Hepatocyte (in vitro differentiated cells): ENCODE measurements at places on chromosomes 1 and 21.

GRCh38 chr1:177164380-177165068, at the start of gene ASTN1:
TSS of gene ASTN1 (minus strand) at chr1:177164712. CDS start at chr1:177164676, 36 bp downstream.
- peak within 1 kb of the TSS; percentile 42 for H3K4me3 ChIP-seq
- H3K27ac ChIP-seq = no peak within 1 kb of the TSS
- H3K4me1 ChIP-seq = peaks cover 10% of the 10 kb centered on the region
- no peak for DNase-seq
- H3K36me3 ChIP-seq = no peaks in the 10 kb centered on the region

DNA sequence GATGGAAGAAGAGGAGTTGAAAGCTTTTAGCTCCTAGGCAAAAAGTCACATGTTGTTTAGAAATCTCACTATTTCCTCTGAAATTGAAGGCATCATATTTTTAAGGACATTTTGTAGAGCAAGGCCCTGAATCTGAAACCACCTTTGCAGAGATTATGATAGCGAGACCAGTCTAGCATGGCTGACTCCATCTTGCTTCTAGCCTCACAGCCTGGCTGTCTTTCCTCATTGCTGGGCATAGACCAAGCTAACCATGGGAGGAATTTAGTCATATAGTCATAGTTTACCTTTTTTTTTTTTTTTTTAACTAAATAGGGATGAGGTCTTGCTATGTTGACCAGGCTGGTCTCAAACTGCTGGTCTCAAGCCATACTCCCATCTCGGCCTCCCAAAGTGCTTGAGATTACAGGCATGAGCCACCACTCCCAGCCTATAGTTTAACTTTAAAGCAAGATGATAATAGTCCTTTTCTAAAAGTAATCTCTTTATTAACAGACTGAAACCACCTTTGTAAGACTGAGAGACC, 42.2 kb upstream of the ZNF326 start:
- no peak for DNase-seq
- H3K27ac ChIP-seq = peak overlapping the region; percentile 50
- no peaks in the 10 kb centered on the region for H3K36me3 ChIP-seq
- peaks cover 16% of the 10 kb centered on the region for H3K4me1 ChIP-seq

DNA sequence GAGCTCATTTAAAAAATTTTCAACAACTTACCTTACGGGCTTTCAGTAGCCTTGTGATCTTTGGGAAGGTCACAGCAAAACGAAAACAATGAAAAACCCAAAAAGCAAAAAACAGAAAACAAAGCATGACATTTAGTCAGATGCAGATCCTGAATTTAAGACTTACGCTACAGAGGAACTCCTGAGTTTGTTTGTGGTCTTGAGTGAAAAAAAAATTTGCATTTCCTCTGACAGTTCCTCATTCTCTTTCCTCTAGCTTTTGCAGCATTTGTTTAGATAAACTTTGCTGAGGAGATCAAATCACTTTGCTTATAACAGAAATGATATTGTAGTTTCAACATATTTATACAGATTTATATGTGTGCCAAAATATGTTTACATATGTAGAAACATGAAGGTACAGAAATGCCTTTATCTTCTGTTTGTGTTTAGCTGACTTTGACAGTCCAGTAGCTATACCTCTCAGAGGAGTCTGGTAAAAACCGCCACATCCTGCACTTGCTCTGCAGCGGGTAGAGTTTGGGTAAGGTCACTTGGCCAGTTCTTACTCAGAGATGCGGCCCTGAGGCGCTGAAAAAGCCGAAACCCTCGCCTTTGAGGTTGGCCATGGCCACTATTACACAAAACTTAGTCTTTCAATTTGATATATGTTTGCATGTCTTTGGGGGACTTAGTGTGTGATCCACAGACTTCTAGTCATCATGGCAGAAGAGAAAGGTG, 142.5 kb downstream of the TNR start:
- H3K4me3 ChIP-seq = no peak overlapping the region
- DNase-seq = no peak
- peak overlapping the region; percentile 18 for H3K27ac ChIP-seq
- peaks cover 5% of the 10 kb centered on the region for H3K4me1 ChIP-seq

GRCh38 chr1:89724369-89725010, 91.6 kb downstream of the LRRC8C start:
- H3K27me3 ChIP-seq = no peaks in the 10 kb centered on the region
- H3K36me3 ChIP-seq = no peaks in the 10 kb centered on the region
- H3K27ac ChIP-seq = peak overlapping the region; percentile 25

- no peaks in the 10 kb centered on the region for H3K4me1 ChIP-seq
- H3K36me3 ChIP-seq = no peaks in the 10 kb centered on the region
- peak; percentile 26 for DNase-seq
Observed at GRCh38 chr1:115761601-115762302, 6.8 kb downstream of the CASQ2 start.

- peaks cover 12% of the 10 kb centered on the region for H3K4me1 ChIP-seq
- DNase-seq = peak; percentile 8
- H3K27me3 ChIP-seq = no peaks in the 10 kb centered on the region
- H3K36me3 ChIP-seq = no peaks in the 10 kb centered on the region
- no peak overlapping the region for H3K4me3 ChIP-seq
Observed at GRCh38 chr1:164823486-164824279, 264.7 kb downstream of the PBX1 start.

GRCh38 chr1:99456536-99456935, 189.4 kb upstream of the PALMD start:
- no peaks in the 10 kb centered on the region for H3K36me3 ChIP-seq
- no peaks in the 10 kb centered on the region for H3K4me1 ChIP-seq
- H3K27me3 ChIP-seq = no peaks in the 10 kb centered on the region
- no peak overlapping the region for H3K27ac ChIP-seq

GRCh38 chr21:31752352-31752751, 20.4 kb upstream of the SCAF4 start:
- DNase-seq = no peak
- H3K27ac ChIP-seq = no peak overlapping the region
- H3K27me3 ChIP-seq = no peaks in the 10 kb centered on the region
- no peak overlapping the region for H3K4me3 ChIP-seq
- no peaks in the 10 kb centered on the region for H3K36me3 ChIP-seq
- H3K4me1 ChIP-seq = no peaks in the 10 kb centered on the region

DNA sequence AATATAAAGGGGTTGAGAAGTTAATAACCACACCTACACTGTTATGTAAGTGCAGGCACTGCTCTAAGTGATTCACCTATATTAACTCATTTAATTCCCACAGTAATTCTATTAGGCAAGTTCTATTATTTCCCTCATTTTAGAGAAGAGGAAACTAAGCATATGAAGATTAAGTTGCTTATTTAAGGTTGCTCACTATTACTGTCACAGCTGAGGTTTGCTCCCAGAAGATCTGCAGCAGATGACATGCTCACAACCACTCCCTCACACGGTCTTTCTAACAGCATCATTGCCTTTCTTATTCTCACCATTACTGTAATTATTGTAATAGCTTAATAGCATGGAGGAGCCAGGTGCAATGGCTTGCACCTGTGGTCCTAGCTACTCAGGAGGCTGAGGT, 196.4 kb upstream of the GREM2 start:
- no peak overlapping the region for H3K4me3 ChIP-seq
- DNase-seq = no peak
- no peaks in the 10 kb centered on the region for H3K27me3 ChIP-seq
- H3K36me3 ChIP-seq = no peaks in the 10 kb centered on the region
- no peaks in the 10 kb centered on the region for H3K4me1 ChIP-seq

GRCh38 chr1:30379684-30380624, 343.4 kb downstream of the MATN1 start:
- peaks cover 21% of the 10 kb centered on the region for H3K4me1 ChIP-seq
- peak overlapping the region; percentile 67 for H3K27ac ChIP-seq
- no peaks in the 10 kb centered on the region for H3K36me3 ChIP-seq
- H3K27me3 ChIP-seq = no peaks in the 10 kb centered on the region
- H3K4me3 ChIP-seq = no peak overlapping the region

GRCh38 chr21:31886915-31887314, 14.1 kb downstream of the HUNK start:
- H3K27me3 ChIP-seq = no peaks in the 10 kb centered on the region
- DNase-seq = no peak
- H3K27ac ChIP-seq = no peak overlapping the region
- peaks cover 13% of the 10 kb centered on the region for H3K4me1 ChIP-seq

DNA sequence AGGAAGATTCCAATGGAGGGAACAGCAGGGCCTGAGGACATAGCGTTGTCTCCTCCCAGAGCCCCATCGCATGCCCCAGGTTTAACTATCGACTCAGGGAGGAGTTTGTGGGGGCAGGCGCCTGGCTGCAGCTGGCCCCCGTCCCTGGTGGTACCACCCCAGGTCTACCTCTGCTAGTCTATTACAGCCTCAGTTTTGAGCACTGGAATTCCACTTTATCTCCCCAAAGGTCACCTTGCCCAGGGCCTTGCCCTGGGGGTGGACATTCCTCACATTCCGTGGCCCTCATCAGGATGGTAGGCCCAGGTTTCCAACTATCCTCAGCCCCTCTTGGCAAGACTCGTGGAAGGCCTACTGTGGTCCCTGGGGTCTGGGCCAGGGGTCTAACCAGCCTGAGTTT, 65.4 kb upstream of the SSBP3 start:
- DNase-seq = no peak
- no peaks in the 10 kb centered on the region for H3K36me3 ChIP-seq
- no peak overlapping the region for H3K4me3 ChIP-seq
- H3K27me3 ChIP-seq = no peaks in the 10 kb centered on the region
- no peak overlapping the region for H3K27ac ChIP-seq
- peaks cover 19% of the 10 kb centered on the region for H3K4me1 ChIP-seq

DNA sequence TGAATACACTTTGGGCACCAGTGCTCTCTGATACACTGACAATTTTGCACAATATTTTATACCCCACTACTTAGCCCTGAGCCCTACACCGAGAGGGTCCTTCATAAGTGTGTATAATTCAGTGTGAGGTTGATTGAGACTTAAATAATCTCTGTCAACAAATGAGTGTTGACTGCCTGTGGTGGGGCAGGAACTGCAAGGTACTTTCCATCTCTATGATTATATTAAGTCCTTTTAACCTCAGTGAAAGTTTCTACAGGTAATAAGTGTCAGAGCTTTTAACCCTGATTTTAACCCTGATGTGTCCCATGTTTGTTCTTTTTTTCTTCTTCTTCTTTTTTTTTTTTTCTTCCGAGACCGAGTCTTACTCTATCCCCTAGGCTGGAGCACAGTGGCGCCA, 5.8 kb downstream of the CASQ1 start:
- H3K4me1 ChIP-seq = peaks cover 4% of the 10 kb centered on the region
- H3K36me3 ChIP-seq = no peaks in the 10 kb centered on the region

GRCh38 chr1:12275370-12275769, 45.5 kb downstream of the VPS13D start:
- H3K36me3 ChIP-seq = no peaks in the 10 kb centered on the region
- no peak overlapping the region for H3K4me3 ChIP-seq
- H3K27ac ChIP-seq = no peak overlapping the region
- no peaks in the 10 kb centered on the region for H3K4me1 ChIP-seq
- DNase-seq = peak; percentile 39
- no peaks in the 10 kb centered on the region for H3K27me3 ChIP-seq

DNA sequence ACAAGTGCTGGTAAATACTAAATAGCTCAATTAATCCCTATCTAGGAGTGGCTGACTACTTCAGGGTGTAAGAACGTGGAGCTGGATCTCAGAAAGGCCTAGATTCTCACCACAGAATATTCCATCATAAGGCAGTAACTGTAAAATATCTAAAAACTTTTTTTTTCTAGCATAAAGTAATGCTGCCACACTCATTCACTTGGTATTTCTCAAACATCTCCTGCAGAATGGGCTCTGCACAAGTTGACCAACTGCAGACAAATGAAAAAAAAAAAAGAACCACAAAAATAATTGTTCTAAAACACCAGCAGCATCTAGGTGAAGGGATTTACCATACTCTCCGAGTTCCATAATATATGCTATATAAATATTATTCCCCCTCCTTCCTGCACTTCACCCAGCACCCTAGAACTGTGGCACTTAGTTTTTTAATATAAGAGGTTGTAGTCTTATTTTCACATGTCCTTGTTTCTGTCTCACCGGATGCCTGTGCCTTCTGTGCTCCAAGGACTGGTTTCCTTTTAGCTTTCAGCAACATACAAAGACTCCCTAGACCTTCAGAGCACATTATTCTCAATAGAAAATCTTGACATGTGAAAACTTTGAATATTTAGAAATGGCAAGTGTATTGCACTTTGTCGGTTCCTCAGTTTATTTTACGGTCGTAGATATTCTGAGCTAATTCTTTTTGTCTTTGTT, 8.9 kb downstream of the VSIG8 start:
- H3K27ac ChIP-seq = peak overlapping the region; percentile 98
- no peaks in the 10 kb centered on the region for H3K36me3 ChIP-seq
- DNase-seq = no peak
- H3K4me3 ChIP-seq = peak overlapping the region; percentile 16

DNA sequence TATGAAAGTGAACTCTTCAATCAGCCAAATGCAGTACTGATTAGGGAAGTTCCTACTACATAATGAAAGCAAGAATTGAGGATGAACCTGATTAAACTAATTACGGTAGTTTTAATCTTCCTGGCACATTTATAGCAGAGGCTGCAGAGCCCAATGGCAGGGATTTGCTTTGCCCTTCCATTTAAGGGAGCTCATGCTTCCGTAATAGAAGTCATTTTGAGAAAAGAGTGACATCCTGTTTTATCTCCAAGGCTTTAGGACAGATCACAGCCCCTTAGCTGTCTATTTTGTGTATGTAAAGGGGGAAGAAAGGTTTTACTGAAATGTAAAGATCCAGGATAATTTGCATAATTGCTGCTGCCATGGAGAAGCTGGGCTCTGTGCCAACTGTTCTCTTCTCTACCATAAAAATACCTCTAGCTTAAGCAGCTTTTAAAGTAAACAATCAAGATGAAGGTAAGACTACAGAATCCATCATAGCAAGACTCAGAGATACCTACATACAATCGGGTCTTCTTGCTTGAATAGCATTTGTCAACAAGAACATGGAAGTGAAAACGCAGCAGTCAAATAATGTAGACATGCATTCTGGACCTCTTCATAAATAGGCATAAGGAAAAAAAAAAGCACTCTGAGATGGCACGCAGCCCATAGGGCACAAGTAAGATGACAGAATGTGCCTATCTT, 62.5 kb downstream of the ASH1L start:
- H3K4me1 ChIP-seq = peaks cover 12% of the 10 kb centered on the region
- no peak overlapping the region for H3K27ac ChIP-seq
- H3K36me3 ChIP-seq = no peaks in the 10 kb centered on the region
- DNase-seq = peak; percentile 48
- H3K4me3 ChIP-seq = no peak overlapping the region

- no peak overlapping the region for H3K27ac ChIP-seq
- no peak overlapping the region for H3K4me3 ChIP-seq
- DNase-seq = no peak
- no peaks in the 10 kb centered on the region for H3K27me3 ChIP-seq
- H3K36me3 ChIP-seq = no peaks in the 10 kb centered on the region
Observed at GRCh38 chr1:171913385-171913784, 72.1 kb downstream of the DNM3 start.

DNA sequence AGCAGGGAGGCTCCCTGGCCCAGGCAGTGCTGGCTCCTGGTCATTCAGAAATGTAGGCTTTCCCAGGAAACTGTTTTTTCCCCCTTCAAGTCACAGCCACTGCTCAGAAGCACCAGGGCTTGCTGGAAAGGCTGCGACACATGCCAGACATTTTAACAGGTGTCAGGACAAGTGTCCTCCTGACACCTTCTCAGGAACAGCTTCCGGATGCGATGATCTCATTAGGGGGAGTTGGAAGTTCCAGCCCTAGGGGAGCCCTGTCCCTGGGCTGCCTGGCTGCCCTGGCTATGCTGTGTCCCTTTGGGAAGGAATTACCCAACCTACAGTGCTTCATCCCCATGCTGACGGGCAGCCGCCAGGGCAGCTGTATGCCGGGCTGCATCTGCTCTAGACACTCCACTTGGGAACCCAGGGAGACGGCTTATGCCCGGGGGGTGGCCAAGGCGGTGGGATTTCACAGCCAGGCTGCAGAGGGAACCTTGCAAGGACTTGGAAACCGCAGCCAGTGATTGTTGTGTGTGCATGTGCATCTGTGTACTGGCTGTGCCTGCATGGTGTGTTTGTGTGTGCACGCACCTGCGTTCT, 41.8 kb downstream of the AJAP1 start:
- DNase-seq = no peak
- no peaks in the 10 kb centered on the region for H3K36me3 ChIP-seq
- no peaks in the 10 kb centered on the region for H3K27me3 ChIP-seq
- no peak overlapping the region for H3K27ac ChIP-seq
